ENCODE measurements at places on chromosomes 11 and 22.

- DNase-seq, result no peak
Measured at GRCh38 chr11:119791701-119792151, 62.7 kb upstream of the NECTIN1 start.

- no peak for DNase-seq
Measured at GRCh38 chr22:32808038-32808445, 6.5 kb downstream of the TIMP3 start.

GRCh38 chr11:132134322-132134721 is 763.9 kb downstream of the NTM start:
- DNase-seq, result no peak

DNA sequence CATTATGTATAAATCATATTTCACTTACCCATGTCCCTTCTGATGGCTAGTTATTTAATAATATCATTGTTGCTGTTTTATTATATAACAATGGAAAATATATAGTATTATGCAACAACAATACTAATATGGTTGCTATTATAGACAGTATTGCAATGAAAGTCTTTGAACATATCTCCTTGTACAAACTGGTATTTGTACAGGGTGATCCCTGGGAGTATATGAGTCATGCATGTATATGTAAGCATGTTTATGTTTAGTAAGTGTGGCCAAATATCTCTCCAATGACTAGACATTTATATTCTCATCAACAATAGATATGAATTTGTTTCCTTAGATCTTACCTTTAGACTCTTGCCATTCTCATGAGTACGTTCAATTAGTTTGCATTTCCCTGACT is 55.9 kb downstream of the KCNC1 start:
- no peak for DNase-seq

GRCh38 chr11:66684635-66685034 is 6.9 kb upstream of the RBM4B start:
- no peak for DNase-seq

DNA sequence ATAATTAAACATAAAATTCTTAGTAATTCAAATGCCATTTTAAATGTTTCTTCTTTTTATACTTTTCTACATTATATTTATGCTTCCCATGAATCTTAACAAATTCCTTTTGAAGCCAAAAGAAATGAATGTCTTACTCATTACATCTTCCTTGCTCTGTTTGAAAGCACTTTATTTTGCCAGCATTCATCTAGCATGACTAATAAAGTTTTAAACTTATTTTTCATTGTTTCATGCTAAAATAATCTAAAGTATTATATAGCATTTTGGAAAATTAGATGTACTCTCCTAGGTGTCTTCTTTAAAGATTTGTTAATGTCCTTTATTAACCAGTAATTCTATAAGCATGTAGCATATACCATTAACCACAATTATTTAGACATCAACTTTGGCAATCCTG is 9.7 kb upstream of the PIWIL4 start:
- DNase-seq, result no peak

GRCh38 chr11:63023841-63024648 is 8.4 kb upstream of the SLC22A8 start:
- DNase-seq, result peak; percentile 98

DNA sequence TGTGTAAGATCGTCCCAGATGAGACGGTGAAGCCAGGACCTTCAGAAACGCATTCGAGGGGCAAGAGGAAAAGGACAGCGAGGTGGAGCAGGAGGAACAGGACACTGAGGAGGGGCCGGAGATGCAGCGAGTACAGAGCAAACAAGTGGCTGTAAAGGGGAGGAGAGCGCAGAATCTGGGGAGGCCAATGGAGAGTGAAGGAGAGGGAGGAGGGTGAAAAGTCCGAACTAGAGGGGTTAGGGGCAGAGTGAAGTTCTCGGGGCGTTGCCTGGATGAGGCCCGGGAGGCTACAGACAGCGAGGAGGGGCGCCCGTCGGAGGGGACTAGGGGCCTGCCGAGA is 8.8 kb upstream of the PPIL2 start:
- DNase-seq, result no peak

GRCh38 chr22:45358127-45358526 is 48.4 kb downstream of the FAM118A start:
- DNase-seq, result no peak

DNA sequence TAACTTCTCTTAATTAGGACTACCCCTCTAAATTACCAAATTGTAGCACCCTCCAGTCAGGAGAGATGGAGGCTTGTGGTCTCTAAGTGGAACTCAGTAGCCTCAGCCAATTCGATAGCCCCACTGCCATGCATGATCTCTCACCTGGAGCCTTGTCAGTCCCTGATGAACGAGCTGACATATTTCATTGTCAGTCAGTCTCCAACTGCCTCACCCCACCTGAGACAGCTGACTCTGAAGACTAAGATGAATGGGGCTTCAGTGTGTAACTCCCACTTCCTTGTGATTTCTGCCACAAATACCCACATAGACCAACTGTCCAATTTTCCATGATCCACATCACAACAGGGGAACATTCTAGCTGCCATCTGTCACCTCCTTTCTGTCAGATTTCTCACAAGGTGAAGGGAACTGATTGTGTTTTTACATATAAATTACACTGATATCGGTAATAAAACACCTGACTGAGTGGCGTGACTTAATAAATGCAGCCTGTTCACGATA is 206.5 kb downstream of the FAM181B start:
- no peak for DNase-seq

DNA sequence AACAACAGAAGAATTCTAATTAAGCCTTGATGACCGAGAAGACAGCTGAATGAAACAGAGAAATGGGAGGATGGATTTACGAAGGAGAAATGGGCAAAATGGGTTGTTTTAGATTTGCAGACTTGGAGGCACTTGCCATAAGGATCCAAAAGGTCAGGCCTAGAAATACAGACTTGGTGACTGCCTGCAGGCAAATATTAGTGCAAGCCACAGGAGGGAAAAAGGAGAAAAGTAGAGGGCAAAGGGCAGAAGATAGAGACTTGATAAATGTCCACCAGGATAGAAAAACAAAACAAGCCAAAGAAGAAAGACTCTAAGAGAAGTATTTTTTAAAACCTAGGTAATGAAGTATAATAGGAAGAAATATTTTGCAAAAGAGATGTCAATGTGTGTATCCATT is 13.1 kb downstream of the CCDC34 start:
- DNase-seq, result no peak

GRCh38 chr11:5280582-5281102 is 10.9 kb upstream of the HBE1 start:
- DNase-seq, result peak; percentile 67

All from inflammatory macrophage treated with lipopolysaccharide for 1 hour (primary cell).